ENCODE measurements at places on chromosomes 3 and 15.

DNA sequence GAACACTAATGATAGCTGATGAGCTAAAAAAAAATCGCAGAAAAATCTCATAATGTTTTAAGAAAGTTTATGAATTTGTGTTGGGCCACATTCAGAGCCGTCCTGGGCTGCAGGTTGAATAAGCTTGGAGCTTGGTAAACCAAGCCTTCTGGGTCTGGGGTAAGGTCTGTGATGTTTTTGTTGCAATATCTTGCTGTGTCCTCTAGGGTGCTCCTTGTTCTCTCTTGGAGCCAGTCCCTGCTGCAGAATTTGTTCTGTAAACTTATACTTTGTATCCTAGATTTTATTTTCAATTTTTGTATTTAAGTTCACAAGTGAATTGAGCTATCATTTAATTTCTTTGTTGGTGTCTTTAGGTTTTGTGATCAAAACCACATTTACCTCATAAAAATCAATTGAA lies 143.7 kb downstream of the NR1D2 start:
- peak; percentile 48 for DNase-seq

DNA sequence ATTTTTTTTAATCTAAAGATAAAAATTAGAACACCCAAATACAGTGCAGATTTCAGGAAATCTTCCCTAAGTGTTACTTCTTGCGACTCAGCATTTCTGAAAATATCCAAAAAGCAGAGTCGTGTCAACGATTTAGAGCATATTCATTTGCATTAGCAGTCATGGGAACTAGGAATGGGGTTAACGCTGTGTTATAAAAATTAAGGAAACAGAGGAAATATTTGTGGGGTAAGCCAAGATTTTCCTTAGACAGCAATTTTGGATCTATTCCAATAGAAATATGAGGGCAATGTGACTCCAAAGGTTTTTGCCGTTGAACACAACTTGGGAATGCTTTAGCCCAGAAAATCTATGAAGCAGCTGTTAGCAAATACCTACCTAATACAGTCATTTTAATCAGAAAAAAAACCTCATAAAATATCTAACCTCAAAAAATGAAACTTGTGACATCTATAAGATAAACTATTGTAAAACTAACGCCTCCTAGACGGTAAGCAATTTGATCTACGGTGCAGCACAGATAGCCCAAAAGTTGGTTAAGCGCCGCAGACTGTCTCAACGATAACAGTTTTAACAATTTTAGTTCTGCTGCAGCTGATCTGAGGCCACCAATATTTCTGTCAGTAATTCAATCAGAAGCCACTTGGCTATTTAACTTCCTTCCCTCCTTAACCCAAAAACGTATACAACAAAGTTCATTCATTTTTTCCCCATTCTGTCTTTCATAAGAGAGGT lies 5.8 kb upstream of the ATP11B start:
- no peak for DNase-seq

GRCh38 chr3:142875099-142875498 lies 13.8 kb downstream of the PCOLCE2 start:
- DNase-seq, result no peak

DNA sequence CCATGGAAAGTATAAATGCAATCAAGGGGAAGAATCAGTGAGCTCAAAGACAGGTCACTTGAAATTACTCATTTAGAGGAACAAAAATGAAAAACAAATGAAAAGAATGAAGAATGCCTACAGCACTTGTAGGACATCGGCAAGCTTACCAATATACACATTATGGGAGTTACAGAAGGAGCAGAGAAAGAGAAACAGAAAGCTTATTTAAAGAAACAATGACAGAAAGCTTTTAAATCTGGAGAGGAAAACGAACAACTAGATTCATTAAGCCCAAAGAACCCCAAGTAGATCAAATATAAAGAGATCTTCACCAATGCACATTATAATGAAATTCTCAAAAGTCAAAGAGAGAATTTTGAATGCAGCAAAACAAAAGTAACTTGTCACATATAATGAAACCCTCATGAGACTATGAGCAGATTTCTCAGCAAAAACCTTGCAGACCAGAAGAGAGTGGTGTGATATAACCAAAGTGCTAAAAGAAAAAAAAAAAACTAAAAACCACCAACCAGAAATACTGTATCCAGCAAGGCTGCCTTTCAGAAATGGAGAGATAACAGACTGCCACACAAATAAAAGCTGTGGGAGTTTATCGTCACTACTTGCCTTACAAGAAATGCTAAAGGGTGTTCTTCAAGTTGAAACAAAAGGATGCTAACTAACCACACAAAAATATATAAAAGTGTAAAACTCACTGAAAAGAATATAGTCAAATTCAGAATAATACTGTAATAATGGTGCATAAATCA lies 63.1 kb downstream of the MYH15 start:
- no peak for DNase-seq

DNA sequence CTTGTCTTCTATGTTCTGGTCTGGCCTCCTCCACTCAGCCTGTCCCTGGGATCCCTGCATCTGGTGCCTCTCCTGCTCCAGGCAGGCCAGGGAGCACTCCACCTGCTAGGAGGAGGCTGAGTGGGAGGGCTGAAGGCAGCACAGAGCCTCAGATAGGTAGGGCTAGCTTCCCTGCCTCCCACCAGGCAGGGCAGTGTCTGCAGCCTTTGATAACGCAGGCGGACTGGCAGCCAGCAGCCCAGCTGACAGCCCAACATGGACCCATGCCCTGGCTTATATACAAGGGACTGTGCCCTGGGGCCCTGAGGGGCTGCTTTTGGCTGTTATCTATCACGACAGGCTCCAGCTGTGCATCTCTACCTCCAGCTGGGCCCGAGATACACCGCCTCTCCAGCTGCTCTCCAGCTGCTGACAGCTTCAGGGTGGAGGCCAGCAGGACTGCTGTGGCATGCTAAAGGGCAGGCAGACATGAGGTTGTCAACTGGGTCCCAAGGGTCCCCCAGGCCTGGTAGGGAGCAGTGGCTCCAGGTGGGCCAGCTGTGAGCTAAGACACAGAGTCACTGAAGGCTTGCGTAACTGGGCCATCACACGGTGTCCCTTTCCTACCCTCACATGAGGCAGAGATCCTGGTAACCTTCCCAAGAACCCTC lies 5.2 kb upstream of the CLK3 start:
- peak; percentile 68 for DNase-seq

DNA sequence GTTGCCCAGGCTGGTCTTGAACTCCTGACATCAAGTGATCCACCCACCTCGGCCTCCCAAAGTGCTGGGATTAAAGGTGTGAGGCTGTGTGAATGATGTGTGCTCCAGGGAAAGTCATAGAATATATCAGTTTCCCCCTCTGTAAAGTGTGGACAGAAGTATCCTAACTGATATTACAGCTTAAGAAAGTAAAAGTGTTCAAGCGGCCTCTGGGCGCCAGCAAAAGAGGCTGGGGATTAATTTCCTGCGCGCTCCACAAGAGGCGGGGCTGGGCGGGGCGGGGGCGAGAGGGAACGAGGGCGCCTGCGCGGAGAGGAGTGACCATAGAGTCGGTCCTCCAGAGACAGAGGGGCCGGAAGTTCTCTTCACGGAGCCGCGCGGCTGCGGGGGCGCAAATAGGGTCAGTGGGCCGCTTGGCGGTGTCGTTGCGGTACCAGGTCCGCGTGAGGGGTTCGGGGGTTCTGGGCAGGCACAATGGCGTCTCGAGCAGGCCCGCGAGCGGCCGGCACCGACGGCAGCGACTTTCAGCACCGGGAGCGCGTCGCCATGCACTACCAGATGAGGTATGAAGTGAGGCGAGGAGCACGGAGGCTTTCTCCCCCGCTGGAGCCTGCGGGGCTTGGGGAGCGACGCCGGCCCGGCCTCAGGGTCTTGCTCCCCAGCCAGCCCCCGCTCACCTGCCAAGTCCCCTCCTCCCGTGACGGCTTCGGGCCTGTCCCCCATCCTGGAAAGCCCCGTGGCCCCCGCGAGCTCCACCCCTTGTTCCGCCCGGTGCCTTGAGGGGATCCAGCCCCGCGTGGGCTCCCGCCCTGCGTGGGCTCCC lies at the start of gene JAGN1:
Gene JAGN1 (plus strand): TSS at position 362 of the 823 bp plus-strand sequence. CDS start 113 bp downstream, at position 475.
- DNase-seq, result peak; percentile 90

GRCh38 chr3:143016321-143016972 lies 15.1 kb downstream of the U2SURP start:
- DNase-seq, result peak; percentile 70

- no peak for DNase-seq
These were observed 113.4 kb downstream of the SRGAP3 start for GRCh38 chr3:9135930-9136525.

GRCh38 chr3:65004306-65004705 lies 316.5 kb upstream of the ADAMTS9 start:
- DNase-seq, result no peak

DNA sequence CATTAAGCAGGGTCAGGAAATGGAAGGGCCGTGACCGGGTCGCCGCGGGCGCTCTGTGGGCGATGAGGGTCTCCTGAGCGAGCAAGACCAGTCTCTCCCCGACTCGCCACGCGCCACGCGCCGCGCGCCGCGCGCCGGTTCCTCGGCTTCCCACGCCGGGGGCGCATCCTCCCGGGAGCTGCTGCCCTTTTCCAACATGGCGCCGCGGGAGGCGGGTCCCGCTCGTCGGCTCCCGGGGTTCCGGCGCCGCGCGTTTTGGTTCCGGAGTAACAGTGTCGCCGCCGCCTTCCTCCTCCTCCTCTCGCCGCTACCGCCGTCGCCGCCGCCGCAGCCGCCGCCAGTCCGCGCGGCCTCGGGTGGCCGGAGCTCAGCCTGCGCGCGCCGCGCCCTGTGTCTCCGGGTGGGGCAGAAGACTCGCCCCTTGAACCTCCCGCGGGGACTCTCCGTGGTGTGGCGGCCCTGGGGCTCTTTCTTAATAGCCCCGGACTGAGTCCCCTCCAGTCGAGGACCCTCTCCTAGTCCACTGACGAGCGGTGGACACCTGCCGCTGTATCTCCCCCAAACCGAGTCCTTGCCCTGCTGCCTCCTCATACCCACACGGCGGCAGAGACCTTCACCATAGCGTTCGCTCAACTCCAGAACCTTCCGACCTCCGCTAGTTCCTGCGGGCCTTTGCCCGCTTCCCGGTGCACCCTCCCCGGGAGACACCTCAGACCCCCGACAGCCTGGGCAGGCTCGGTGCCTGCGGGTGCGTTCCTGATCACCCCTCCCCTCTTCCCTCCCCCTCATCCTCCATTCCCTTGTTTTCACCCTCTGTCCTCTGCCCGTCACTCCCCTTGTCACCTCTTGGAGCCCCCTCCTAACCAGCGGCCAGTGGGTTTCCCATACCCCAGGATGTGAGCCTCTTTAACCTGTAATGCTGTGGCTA lies at the start of gene MAP2K5:
Gene MAP2K5 (plus strand): TSS at position 284 of the 928 bp plus-strand sequence. CDS start 633 bp downstream, at position 917.
- DNase-seq, result peak; percentile 74
